ENCODE measurements at places on chromosomes 6 and 20.
A peak's percentile ranks its signal among the peaks of the same experiment; 100 is the strongest.

- DNase-seq = no peak
Observed at GRCh38 chr6:2797564-2798031, 32.4 kb downstream of the WRNIP1 start.

GRCh38 chr20:24816907-24817306 is 132.2 kb upstream of the CST7 start:
- no peak for DNase-seq

GRCh38 chr20:32052090-32052777 is at the start of gene HCK:
TSS of gene HCK (plus strand) at chr20:32052242.
- no peak for DNase-seq

DNA sequence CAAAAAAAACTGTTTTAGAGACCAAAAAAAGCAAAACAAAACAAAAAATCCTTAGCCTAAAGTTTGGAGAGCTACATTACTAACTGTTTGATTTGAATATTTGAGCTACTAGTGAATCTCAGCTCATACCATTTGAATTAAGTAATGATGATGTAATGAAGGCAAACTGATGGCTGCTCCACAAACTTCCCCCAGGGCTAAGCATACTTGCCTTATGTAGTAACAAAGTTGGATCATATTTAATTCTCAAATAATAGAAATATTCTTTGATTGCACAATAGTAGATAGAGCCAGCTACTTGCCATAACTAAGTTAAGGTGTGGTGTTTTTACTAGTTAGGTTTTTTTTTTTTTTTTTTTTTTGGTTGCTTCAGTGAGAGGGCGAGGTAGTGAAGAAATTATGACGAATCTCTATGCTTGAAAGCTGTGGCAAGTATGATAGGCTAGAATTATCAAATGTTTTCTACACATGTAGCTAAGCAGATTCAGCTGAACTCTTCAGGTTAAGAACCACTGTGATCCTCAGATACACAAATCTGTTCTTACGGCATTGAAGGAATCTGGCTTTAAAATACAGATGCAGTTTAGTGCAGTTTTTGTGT is 2.9 kb downstream of the RAB32 start:
- no peak for DNase-seq

- no peak for DNase-seq
Observed at GRCh38 chr6:116667623-116668022, 943 bp downstream of the ZUP1 start.

DNA sequence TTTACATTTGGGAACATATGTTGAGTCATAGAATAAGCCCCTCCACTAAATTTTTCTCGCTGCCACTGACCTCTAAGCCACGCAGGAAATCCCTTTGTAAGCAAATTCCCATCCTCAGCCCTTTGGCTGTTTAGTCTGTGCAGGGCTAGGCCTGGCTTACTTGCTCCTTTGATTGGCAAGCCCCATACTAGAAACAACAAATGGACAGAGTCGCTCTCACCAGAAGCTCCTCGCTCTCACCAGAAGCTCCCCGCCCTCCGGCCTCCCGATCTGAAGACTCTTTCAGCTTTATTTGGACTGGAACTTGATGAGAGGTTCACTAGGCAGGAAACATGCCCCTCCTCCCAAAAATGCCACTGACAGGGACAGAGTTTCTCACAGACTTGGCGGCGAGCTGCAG is 149.2 kb upstream of the EXOC2 start:
- DNase-seq = no peak

- DNase-seq = no peak
Observed at GRCh38 chr6:16831136-16831535, 69.9 kb upstream of the ATXN1 start.

DNA sequence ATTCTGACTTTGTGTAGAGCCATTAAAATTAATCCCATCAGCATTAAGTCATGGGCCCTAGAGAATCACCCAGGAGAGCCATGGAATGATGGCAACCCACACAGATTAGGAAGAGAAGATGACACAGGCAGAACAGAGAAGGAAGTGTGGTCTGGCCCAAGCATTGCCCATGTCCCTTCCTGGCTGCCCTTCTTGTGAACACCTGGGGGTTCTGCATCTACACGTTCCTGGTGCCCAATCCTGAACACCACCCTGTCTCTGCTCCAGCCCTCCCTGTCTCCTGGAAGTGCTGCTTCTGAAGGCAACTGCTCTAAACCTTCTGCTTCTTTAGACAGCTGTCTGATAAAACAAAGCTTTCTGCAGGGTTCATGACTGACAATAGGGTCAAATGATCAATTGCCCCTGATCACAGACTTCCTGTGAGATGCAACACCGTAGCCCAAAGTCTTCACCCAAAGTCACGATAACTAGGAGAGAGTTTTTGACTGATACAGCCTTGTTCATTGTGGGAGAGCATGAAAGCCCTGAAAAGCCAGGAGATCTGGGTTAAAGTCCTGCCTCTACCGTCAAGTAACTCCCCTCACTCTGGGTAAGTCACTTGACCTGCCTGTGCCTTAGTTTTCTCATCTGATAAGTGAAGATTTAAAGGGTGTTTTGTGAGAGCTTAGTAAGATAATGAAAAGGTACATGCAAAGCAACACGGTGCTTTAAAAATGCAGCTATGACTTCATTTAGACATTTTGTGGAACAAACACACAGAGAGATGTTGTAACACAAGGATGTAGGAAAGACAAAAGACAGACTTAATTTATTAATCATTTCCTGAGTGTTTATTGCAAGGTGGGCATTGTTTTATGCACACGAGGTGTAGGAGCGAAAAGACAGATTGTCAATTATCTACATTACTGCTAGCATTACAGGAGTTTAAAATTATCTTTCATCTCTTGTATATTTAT is 291.2 kb upstream of the STXBP5 start:
- no peak for DNase-seq

DNA sequence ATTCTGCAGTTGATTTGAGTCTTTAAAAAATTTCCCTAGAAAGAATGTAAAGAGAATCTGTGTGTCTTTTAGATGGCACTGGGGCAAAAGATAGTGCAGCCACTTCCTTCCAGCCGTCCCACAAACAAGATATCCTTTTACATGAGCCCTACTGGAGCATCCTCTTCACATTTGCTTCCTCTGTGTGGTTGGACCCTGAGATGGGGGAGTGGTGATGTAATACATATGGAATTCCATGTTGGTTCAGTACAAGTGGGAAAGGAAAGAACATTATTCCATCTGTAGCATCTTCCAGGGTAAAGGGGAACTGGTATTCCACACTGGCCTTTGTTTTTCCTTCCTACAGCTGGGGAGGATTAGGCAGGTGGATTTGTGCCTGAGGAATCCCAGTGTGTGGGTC is 78.9 kb upstream of the ISM1 start:
- no peak for DNase-seq

GRCh38 chr6:137731600-137731959 is 135.5 kb upstream of the TNFAIP3 start:
- no peak for DNase-seq

- no peak for DNase-seq
Observed at GRCh38 chr20:58416835-58417234, 27.8 kb downstream of the VAPB start.

- no peak for DNase-seq
Observed at GRCh38 chr6:41836022-41836659, 48.6 kb downstream of the TOMM6 start.

DNA sequence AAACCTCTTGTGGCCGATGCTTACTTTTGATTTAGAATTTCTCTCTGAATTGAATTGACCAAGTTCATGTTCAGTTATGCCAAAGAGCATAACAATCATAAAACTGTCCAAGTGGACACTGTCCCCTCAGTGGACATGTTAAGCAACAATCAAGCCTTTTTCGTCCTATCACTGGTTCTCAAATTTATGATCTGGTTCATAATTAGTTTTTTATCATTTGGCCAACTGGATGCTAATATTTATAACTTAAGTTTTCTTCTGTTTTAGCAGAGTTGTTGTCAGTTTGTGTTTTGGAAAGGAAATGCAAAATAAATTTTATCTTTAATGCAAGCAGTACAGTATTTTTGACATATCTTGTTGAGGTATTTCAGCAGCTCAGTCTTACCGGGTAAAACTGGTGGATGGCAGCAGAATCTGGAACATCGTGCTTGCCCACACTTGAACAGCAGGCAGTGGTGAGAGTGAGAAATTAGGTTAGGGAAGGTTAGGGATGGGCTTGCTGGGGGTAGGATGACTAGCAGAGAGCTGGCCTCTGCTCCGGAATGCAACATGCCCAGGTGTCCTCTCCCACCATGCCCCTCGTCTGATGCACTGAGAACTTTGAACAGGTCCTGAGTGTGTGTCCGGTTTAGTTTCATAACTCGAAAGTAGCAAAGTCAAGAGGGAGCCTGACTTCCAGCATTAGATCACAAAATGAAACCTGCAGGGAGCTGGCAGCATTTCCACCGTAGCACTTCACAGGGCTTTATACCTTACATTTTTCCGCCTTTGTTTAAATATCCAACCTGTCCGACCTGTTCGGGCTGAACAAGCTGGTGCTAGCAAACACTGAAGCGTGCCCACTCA is 93.1 kb downstream of the RREB1 start:
- no peak for DNase-seq

DNA sequence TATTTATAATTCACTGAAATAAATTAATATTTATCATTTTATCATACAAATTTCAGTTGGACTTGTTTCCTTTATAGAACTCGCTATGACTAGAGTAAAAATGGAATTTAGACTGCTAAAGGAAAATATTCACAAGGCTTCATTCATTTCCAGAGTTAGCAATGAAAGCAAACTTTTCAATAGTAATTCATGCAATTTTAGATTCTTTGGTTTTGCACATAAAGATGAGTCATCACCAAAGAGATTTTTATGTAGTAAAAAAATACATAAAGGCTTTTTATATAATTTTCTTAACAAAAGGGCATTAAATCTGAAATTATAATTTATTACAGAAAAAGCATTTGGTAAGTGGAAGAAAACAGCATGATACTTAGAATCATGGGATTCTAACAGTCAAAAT is 37.2 kb upstream of the STXBP5 start:
- DNase-seq = no peak

GRCh38 chr20:8255945-8256632 is 124.0 kb downstream of the PLCB1 start:
- DNase-seq = no peak

DNA sequence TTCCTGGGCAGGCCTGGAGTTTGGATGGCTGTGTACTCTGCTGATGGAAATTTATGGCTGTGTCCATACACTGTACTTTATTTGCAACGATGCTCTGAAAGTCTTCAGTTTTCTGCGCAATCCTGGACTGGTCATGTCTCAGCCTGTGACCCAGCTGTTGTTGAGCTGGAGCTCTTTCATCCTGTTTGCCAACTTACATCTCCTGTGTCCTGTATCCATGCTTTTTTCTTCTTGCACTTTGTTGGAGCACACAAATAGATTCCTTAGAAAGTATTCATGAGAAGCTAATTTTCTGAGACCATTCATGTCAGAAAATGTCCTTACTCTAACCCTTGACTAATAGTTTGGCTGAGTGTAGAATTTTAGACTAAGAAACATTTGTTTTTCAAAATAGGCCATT is 251.2 kb downstream of the BCKDHB start:
- no peak for DNase-seq

- DNase-seq = no peak
Observed at GRCh38 chr6:163263998-163264661, 150.4 kb upstream of the QKI start.

- DNase-seq = no peak
Observed at GRCh38 chr20:37873884-37874283, 29.0 kb upstream of the VSTM2L start.

DNA sequence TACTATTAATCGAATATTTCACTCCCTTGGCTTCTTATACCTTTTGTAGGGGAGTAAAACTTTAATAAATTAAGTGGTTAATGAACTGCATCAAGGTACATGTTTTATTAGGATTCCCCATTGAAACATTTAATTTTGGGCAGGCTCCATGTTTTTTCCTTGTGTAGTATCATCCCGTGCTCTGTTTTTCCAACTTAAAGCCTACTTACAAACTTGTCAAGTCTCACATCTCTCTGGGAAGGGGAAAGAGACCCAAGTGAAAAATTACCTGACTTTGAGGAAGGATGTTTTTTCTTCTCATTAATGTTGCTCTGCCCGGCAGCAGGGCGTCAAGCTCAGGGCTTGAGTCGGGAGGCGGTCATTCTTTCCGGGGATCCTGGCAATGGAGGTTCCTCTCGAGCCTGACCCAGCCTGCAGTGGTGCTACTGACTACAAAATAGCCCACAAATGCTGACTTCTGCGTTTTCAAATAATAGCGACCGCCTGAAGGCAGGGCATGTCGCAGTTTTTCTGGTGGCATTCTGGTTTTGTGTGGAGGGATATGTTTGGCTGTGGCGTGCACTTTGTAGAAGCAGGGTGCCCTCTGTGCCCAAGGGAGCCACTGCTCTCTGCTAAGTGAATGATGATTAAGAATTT is 2.4 kb downstream of the DSP start:
- DNase-seq = no peak

DNA sequence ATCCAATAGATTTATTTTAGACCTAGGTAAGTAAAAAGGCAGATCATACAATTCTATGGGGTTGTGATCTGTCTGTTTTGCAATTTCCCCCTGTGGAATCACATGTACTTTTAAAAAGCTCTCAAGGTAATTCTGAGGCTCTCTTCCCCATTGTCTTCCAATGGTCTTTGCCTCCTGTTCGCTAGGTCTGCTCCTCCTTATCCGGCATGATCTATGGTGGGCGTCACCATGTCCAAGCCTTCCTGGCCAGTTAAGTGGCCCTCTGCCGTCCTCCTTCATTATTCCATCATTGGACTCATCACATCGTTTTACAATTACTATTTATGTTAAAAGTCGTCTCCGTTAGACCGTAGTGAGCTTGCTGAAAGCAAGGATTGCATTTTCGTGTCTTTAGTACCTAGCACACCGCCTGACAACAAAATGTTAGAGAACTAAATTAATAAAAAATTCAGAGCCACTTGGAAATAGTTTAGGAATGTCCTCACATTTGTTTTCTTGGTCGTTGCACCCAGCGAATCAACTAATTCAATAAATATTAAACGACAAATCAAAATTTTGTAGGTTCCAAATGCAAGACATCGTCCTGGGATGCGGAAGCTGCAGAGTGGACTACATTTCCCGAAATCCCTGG is 2.2 kb upstream of the STXBP5 start:
- DNase-seq = peak; percentile 21

GRCh38 chr6:74931558-74931957 is 274.3 kb downstream of the COL12A1 start:
- no peak for DNase-seq

DNA sequence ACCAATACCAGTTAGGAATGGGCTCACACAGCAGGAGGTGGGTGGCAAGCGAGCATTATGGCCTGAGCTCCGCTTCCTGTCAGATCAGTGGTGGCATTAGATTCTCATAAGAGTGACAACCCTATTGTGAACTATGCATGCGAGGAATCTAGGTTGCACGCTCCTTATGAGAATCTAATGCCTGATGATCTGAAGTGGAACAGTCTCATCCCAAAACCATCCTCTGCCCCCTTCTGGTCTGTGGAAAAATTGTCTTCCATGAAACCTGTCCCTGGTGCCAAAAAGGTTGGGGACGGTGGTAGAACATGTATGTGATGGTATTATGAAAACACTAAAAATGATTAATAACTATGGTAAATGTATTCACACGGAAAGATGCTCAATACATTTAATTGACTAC is 99.7 kb upstream of the HIVEP1 start:
- DNase-seq = no peak

GRCh38 chr6:107061125-107062020 is 33.4 kb downstream of the MTRES1 start:
- peak; percentile 66 for DNase-seq

Measured in WTC11 (cell line).